ENCODE measurements at places on chromosomes 3 and 15.

DNA sequence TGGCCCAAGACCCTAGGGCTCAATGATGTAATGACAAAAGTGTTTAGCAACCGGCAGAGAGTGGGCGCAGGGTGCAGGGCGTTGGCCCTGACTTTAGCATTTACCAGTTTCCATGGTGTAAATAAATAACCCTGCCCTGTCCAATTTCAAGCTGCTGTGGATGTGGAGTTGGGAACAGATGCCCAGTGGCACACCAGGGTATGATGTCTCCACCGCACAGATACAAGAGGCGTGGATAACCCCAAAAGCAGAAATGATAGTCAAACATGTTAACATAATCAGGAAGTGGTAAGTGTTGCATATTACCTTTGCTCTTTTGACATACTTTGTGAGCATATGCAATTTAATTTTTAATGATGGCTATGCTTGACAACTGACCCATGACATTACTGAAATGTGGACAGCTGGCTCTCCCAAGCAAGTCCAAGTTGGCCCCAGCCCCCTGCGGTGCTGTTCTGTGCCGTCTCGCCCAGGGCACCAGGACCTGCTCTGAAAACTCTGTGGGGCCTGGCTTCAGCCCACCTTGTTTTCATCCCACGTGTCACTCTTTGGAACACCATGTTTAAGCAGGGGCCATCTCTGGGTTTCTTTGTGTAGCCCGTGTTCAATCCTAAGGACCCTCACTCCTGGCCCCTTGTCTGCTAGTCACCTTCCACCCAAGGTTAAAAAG is 10.8 kb upstream of the ANPEP start:
- DNase-seq: no peak

- DNase-seq: no peak
These were observed 361.0 kb downstream of the FHIT start for GRCh38 chr3:60890226-60890625.

DNA sequence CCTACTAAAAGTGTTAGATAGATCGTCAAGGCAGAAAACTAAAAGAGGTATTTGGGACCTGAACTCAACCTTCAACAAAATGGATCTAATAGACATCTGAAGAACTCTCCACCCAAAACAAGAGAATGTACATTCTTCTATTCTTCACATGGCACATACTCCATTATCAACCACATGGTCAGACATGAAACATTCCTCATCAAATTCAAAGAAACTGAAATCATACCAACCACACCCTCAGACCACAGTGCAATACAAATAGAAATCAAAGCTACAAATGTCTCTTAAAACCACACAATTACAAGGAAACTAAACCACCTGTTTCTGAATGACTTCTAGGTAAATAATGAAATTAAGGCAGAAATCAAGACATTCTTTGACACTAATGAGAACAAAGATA is 984.1 kb upstream of the GBE1 start:
- no peak for DNase-seq

DNA sequence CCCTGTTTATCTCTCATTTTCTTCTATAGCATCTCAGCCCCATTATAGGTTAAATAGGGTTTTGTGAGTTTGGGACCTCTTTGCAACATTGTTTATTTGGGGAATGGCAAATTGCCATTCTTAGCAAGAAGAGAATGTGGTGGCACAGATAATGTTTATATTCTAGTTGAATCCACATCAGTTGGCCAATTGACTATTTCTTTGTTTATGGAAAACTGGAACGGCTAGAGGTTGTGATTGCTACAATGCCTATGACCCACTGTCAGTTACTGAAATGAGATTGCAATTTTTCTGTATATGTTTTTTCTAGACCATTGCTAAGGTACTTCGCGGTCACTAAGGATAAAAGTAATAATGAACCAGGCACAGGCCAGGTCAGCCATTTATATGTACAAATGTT is 44.6 kb upstream of the CFAP20DC start:
- DNase-seq: no peak

DNA sequence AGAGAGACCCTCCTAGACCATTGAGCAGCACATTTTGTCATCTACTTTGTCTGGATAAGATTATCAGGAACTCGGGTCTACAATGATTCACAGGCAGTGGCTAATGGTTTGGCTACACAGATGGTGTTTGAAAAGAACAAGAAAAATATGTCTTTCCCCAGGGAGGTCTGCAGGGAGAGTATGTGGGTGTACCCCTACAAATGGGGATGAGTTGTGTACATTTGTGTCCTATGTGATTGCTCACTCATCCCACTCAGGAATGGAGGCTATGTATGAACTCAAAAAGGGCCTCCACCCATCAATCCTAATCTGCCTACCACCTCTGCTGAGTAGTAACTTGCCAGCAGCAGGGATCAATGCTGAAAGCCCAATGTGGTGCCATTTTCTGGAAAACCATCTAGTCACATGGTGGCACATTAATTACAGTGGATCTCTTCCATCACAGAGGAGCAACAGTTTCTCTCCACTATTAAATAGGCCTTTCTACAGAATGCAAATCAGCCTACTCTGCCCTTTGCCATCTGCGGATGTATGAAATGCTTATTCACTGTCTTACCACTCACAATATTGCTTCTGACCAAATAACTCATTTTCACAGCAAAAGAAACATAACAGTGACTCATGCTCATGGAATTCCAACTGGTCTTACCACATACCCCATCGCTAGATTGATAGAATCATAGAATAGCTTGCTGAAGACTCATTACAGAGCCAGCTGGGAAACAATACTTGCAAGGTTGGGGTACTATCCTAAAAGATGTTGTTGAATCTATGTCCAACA is 48.3 kb upstream of the TRIM42 start:
- no peak for DNase-seq

GRCh38 chr3:129314386-129315222 is 35.9 kb downstream of the HMCES start:
- no peak for DNase-seq

DNA sequence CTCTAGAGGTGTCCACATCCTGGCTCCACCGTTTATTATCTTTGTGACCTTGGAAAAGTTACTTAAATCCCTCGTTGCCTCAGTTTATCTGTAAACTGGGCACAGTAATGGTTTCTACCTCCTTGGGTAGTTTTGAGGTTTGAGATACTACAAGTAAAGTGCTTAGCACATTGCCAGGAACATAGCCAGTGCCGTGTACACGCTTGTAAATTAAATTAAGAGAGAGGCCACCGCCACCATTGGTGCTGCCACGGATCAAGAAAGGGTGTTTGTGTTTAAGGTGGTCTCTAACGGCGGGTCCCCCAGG is 5.8 kb upstream of the WNT7A start:
- no peak for DNase-seq

GRCh38 chr3:135965129-135965505 is 411 bp upstream of the PPP2R3A start:
- DNase-seq: no peak

DNA sequence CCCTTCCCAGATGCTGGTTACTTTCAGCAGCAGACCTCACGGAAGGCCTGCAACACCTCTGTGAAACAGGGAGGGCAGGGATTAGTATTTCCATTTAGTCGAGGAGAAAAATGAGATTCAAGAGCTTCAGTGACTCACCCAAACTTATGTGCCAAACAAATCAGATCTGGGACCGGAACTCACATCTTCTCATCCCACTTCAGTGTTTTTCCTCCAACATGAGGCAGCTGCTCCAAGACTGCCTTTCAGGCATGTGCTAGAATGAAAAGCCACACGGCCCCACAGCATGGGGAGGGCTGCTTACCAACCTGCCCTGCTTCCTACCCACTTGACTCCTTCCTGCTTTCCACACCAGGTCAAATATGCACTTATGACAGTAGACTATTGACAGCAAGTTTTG is 129.4 kb upstream of the SLC24A5 start:
- DNase-seq: no peak
